Heart right ventricle (tissue), 16 donors: ENCODE measurements at places on chromosomes 6 and 20. TPM values are rescaled to one million over a fixed set of nuclear protein-coding genes. Genes with fewer than 3 reads are reported as not detected.

Gene ZSCAN31
- 8.0 TPM for total RNA-seq

Gene DNAAF9
- total RNA-seq: 31.3 TPM

GRCh38 chr6:111942561-111942960 lies 69.3 kb upstream of the FYN start:
- no peak for DNase-seq

DNA sequence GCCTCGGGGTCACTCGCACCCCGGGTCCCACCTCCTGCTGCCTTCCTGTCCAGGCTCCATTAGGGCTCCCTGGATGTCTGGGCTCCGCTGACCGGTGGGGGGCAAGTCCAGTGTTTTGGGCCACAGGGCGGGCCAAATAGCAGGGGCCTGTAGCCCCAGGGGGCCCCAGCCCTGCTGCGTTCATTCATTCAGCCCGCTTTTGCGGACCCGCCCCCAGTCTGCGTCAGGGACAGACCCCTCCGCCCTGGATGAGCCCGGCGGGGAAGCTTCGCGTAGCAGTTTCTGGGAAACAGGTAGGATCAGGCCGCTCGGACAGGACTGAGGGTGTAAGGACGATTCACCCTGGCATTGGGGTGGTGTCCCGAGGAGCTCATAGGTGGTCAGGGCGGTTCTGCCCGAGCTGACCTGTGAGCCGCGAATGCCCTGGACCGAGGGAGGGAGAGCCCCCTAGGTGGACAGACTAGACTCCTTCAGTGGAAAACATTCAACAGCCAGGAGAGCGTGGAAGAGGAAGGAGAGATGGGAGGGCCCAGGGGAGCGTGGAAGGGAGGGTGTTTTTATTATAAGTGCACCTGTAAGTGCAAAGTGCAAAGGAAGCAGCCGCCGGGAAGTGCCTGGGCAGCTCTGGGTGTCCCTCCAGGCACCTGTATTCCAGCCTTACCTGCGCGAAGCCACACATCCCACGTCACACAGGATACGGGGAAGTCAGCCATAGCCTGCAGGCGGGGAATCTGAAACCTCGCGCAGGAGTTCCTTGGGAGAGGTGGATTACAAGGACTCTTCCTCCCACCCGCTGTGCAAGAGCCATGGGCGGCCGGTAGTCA lies 662 bp downstream of the ENTPD6 start:
- DNase-seq: no peak
